NCI-H1694 (cell line): ENCODE measurements at places on chromosomes 13 and 19.

GRCh38 chr13:103067751-103068555 is 1.7 kb upstream of the SLC10A2 start:
- DNase-seq: no peak

- DNase-seq: no peak
Measured at GRCh38 chr13:73060251-73061160, 1.7 kb downstream of the KLF5 start.

GRCh38 chr19:11949201-11949600 is 15.6 kb upstream of the ZNF763 start:
- DNase-seq: no peak

DNA sequence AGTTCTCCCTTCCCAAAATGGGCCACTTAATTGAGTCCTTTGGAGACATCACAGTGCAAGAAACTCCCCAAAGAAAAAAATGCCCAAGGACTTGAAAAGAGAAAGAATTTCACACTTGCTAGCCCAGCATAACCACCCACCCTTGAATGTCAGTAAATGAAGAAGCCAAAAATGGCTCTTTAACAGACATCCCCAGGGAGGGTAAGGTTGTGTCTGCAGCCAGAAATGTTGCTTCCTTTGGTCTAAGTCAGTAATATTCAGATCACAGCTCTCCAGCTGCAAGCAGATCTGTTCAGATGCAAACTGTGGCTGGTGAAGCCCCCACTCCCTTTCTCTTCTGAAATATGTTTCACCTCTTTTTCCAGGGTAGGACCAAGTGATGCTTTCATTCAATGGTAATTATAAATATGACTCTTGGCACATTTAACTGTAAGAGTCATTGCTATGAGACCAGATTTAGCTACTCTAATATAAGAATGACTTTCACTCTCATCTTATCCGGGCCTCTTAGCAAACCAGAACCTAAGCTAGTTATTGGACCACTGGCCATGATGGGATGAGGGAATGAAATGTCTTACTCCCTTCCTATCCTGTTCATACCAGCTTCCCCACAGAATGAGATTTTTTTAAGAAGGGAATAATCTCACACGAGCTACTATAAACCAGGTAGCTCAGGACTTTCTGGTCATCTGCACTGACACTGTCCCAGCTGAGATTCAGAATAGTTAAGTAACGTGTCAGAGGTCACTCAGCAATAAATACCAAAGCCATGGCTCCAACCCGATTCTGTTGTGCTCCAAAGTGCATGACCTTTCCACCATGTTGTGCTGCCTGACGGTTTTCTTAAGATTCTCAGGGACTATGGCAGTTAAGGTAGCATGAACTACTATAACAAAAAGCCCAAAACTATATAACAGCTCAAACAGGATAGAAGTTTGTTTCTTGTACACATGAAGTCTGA is 234.1 kb downstream of the FOXO1 start:
- no peak for DNase-seq

DNA sequence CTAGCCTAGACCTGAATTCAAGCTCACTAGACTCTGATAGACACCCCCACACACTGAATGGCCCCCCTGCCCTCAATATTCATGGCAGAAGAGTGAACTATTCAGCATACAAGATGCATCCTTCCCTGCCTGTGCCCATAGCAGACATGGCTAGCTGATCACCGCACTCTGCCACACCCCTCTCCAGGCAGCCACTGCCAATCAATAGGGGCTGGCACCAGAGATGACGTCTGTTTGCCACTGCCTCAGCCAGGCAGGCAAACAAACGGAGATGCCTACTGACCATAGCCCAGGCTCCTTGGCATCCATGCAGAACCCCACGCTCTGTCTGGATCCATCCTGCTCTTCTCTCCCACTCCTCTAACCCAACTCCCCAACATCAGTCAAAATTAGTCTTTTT is 13.8 kb upstream of the NPAS1 start:
- no peak for DNase-seq

- DNase-seq: no peak
Measured at GRCh38 chr19:58372311-58373133, 8.3 kb downstream of the ZNF837 start.

DNA sequence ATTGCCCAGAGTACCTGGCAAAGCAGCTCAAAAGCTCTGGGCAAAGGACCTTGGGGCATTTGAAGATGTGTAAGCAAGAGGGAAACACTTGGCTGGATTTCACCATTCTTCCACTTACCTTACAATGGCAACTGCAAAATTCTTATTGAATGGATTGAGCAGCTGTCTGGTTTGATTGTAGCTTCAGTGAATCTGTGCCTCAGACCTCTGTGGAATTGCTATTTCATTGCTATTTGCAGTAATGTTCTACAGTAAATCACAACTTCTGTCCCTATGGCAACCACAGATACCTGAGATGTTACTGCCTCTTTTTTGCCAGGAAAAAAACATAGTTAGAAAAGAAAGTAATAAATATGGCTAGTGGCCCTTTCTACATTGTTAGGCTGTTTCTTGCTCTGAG is 519.5 kb downstream of the SUCLA2 start:
- no peak for DNase-seq

DNA sequence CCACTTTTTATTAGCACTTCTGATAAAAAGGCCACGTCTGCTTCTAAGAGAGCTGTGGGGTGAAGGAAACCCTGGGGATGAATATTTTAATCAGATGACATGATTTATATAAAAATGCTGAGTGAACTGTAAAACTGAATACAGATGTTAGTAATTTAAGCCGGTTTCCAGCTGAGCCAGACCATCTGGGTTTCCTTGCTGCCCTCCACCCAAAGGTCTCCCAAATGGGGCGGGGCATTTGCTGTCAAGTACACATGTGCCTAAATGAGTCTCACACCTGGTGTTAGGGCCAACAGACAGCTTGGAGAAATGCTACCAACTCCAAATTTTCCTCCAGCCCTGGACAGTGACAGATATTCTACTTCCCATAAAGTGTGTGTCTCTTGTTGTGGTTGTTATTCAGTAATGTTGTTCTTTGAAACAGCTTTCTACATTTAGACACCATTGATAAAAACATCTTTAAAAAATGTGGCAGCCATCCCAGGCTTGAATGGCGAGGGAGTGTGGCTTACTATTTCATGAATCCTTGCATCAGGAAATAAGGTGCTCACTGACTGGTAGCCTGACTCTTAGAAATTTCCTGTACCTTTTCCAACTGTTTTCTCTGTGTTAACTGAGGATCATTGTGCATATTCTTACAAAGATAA is 350.4 kb downstream of the MTUS2 start:
- DNase-seq: no peak

GRCh38 chr19:5664515-5664914 is 15.8 kb downstream of the MICOS13 start:
- no peak for DNase-seq

GRCh38 chr13:70959035-70959775 is 851.0 kb upstream of the KLHL1 start:
- no peak for DNase-seq

DNA sequence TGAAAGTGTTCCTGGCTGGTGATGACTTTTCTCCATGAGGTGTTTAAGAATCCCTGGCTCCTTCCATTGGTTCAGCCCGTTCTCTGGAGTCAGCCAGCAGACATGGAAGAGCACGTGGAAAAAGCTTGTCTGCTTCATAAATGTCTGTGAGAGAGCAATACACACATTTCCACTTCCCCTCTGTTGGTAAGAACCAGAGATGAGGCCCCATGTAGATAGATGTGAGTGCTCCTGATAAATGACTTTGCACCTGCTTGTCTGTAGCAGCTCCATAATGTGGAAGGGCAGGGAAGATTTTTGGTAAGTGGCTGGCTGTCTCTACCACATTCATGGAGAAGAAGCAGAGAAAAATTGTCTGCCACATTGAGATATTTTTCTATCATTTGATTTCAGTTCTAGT is 325.8 kb downstream of the LMO7 start:
- DNase-seq: no peak

GRCh38 chr13:47594833-47595232 is 406.2 kb downstream of the SUCLA2 start:
- no peak for DNase-seq

DNA sequence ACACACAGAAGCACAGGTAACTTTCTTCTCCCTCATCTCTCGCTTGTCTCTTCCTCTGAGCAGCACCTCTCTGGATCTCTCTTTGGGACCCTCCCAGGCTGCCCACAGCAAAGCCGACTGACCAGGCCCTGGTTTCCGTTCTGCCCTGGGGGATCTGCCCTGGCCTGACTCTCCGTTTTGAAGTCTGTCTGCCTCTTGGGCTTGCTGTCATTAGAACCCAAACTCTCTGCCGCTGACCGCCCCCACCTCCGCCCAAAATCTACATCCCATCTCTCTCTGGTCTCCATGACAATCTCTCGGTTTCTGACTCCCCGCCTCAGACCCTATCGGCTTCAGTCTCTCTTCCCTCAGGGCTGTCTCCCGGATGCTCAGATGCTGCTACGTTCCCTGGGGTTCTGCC is 6.9 kb downstream of the KCNC3 start:
- no peak for DNase-seq

DNA sequence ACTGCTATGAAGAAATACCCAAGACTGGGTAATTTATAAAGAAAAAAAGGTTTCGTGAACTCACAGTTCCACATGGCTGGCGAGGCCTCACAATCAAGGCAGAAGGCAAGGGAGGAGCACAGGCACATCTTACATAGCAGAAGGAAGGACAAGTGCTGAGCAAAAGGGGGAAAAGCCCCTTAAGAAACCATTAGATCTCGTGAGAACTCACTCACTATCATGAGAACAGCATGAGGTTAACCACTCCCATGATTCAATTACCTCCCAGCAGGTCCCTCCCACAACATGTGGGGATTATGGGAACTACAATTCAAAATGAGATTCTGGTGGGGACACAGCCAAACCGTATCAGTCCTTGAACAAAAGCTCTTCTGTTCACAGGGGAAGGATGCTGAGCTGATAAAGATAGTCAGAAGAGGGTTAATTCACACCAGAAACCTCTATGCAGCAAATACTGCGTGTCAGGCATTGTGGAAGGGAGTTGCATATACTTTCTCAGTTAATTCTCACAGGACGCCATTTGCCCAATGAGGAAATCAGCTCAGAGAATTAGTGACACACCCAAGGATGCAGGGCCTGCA is 246.2 kb downstream of the FOXO1 start:
- no peak for DNase-seq

- no peak for DNase-seq
Measured at GRCh38 chr19:55118401-55118991, 1.1 kb upstream of the PPP1R12C start.

- no peak for DNase-seq
Measured at GRCh38 chr13:77868717-77869116, 49.9 kb downstream of the EDNRB start.

- DNase-seq: no peak
Measured at GRCh38 chr19:1373534-1374249, 10.0 kb upstream of the NDUFS7 start.

DNA sequence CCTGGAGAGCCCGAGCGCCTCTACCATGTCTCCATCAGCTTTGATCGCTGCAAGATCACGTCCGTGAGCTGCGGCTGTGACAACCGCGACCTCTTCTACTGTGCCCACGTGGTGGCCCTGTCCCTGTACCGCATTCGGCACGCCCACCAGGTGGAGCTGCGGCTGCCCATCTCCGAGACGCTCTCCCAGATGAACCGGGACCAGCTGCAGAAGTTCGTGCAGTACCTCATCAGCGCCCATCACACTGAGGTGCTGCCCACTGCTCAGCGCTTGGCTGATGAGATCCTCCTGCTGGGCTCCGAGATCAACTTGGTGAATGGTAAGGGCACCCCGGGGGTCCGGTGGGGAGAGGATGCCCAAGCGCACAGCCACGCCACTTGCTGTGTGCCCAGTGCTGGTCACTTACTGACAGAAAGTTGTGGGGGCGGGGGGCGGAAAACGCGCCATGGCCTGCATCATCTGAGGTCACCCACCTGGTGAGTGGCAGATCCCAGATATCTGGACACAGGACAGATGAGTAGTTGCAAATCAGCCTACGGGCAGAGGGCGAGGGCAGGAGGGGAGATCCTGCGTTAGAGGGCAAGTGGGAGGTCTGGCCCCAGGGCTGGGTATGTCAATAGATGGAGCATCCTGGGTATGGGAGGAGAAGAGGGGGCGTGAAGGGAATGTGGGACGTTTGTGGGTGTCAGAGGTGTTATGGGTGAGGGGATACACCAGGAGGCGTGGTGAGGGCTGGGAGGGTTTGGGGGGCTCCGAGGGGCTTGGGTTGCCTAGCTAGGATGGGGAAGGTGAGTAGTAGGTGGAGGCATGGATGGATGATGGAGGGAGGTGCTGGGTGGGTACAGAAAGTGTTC is 9.8 kb downstream of the ZSWIM4 start:
- no peak for DNase-seq

- DNase-seq: no peak
Measured at GRCh38 chr19:52170304-52170703, 1.1 kb downstream of the ZNF836 start.

DNA sequence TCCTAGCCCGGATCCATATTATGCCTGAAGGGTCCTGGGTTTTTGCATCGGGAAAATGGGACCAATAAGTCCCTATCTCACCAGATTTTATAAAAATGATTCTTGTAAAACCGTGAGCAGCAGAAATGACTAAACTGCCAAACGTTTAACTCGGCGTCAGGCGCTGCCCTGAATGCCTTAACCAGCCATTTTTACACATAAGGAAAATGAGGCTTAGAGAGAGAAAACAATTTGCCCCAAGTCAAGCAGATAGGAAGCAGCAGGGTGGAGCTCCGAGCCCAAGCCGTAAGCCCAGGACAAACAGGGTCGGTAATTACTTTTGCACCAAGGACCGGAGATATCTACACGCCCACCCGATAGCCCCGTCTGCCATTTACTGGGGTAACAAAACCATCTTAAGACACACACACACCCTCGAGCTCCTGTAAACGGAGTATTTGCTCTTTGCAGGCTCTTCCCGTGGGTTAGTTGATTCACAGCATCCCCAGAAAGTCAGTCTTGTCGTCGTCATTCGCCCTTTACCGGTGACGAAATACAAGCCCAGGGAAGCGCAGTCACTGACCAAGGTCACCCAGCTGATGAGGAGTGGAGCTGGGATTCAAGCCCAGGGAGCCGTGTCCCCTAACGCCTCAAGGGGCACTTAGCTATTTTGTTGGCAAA is 16.0 kb upstream of the MRI1 start:
- no peak for DNase-seq

DNA sequence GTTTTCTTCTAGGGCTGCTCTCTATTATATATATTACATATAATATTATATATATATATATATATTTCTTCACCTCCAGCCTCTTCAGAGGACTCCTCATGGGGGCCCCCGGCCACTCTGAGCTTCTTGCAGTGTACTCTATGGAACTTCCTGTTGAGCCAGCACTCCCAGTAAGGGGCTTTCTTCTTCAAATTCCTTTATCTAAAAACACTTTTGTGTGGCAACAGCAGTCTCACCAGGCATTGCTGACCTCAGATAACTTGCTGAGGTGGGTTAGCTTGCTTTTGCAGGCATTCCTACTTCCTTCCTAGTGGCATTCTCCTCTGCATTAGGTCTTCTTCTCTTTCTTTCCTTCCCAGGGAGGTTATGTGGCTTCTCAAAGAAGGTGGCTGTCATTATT is 381.5 kb downstream of the MYO16 start:
- no peak for DNase-seq

GRCh38 chr19:49816590-49816989 is 1.5 kb upstream of the MED25 start:
- no peak for DNase-seq
